AG10803 (cell line): ENCODE measurements at places on chromosomes 16 and 17.

DNA sequence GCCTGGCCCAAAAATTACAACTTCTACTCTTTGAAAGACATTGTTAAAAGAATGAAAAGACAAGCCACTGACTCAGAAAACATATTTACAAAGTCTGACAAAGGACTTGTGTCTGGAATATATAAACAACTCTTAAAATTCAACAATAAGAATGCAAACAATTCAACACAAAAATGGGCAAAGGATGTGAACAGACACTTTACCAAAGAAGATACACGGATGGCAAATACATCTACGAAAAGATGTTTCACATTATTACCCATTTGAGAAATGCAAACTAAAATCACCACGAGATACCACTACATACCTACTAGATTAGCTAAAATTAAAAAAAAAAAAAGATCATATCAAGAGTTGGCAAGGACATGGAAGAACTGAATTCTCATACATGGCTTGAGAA lies 80.8 kb upstream of the METRNL start:
- no peak for DNase-seq

DNA sequence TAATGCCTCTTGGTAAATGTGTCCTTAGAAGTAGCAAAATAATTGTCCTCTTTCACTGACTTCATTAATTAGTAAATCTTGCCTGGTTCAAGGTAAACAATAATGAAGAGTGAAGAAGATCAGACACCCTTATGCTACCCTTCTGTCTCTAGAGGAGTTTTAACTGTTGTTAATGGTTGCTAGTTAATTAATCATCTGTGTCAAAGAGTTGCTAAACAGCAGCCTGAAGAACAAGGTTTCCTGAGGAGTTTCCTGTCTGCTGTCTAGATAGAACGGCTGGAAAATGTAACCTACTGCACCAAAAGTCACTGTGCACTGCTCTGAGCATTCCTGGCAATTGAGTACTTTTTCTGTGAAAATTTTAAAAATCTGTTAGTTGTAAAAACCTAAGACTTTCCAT lies 131.3 kb downstream of the NLK start:
- DNase-seq, result peak; percentile 2

GRCh38 chr17:10633738-10634379 lies 23.2 kb downstream of the MYH3 start:
- DNase-seq, result no peak

GRCh38 chr16:82181461-82182185 lies 11.6 kb upstream of the MPHOSPH6 start:
- DNase-seq, result no peak
